ENCODE measurements at places on chromosomes 7 and 10.

DNA sequence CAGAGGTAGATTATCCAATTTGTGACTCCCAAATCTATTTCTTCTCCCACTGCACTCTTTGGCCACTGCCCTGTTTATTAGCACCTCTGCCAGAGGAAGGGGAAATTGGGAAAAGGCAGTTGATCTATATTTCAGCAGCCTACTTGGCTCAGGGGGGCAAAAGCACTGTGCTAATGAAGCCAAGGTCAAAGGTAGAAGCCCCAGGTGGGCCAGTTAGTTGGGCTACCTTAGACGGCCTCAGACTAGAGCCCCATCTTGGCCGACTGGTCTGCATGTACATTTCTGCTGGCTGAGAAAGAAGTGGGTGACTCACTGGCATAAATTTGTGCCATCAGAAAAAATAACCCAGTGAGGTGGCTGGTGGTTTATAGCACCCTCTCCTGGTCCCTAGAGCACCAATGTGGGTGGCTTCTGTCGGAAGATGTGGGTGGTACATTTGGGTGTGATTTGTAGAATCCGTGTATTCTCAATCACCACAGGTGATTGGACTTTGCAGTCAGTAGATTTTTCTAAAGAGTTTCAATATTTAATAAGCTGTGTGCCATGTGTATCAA, 293.3 kb upstream of the MKI67 start:
- DNase-seq: no peak

GRCh38 chr10:3668966-3669330, 116.1 kb downstream of the KLF6 start:
- DNase-seq: no peak

DNA sequence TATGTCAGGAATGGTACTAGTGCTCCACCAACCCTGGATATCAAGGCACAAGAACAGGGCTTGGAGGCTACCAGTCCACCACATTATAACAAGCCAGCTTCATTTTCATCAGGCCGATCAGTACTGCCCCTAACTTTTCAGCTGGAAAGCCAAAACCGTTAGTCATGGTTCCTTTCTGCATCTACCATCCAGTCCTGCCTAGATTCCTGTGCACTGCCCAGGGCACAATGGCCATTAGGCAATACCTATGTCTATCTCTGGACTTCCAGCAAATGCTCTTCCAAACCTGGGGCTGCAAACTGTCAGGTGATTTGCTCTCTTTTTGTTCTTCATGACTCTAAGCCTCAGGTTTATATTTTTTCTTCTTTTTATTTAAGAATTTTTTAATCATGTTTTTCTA, 937.7 kb downstream of the SORCS1 start:
- DNase-seq: no peak

DNA sequence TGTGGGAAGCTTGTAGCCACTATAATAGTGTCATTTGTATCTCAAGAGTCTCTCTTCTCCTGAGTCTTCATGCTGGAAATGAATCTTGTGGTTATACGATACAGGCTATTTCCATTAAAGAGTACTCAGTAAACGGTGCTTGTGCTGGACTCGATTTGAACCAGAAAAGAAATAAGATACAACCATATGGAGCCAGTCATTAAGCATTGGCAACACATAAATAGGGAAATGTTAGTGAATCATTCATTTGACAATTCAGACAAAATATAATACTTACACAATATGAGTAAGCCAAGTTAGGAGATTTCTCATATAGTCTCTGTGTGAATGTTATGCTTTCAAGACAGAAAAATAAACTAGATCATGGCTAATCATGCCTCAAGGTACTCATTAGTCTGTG, 356.8 kb downstream of the PLXDC2 start:
- DNase-seq: no peak

DNA sequence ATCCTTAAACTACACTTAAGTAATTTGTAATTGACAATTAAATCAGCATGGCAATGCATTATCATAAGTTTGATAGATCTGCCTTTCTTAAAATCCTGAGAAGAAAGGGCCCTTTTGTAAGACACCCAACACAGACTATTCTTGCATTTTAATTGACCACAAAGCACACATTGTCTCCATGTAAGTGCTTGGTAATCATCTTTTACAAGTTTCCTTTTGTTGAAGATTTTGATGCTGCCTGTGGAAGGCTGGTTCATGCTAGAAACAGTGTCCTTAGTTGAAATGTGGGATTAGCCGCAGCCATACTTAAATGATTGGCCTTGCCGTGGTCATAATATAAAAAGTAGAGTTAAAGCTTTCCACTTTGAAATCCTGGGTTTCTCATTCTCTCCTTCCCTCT, 32.3 kb upstream of the CELF2 start:
- no peak for DNase-seq
